Skeletal muscle cell (primary cell): ENCODE measurements at places on chromosomes 5 and 9.

DNA sequence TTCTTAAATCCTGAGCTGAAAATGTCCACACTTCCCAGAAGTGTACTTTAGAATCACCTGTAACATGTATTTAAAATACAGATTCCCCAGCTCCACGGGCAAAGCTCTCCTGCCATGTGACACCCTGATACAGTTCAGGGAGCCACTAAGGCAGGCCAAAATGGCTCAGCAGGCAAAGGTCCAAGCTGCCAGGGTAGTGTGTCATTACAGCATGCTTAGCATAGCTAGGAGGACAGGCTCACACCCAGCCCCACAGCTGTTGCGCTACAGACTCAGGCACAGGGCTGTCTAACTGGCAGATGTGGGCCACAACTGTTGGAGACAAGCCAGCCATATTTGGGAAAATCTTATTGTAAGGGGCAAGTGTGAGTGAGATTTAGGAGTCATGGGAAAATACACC, 73.0 kb downstream of the C9orf85 start:
- DNase-seq = peak; percentile 39

DNA sequence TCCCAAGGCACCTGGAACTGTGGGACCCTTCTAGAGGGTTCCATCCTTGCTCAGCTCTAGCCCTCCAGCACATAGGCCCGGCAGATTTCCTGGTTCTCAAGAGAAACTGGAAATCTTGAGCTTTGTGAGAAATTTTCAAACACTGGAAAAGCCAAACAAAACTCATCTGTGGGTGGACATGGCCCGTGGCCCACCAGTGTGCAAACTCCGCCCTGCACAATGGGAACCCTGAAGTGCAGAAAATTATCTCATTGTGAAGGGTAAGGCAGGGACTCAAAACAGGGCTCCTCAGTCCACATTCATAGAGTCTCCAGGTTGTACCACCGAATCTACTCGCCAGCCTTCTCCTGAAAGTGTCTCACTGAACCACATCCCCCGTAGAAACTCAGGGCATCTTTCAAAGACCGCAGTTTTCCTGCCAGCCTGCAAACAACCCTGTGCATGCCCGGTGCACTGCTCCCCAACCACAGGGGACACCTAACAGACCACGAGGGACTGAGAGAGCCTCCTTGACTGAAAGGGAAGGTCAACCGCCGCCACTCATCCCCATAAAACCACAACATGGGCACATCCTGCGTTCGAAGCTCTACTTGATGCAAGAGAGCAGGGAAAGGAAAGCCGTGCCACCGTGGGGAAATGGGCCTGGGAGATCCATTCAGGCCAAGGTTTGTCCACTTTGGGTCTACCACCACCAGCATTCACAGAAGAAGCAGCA, 18.1 kb downstream of the ADAMTS2 start:
- DNase-seq = no peak

- DNase-seq = no peak
Measured at GRCh38 chr5:82290908-82291307, 12.8 kb upstream of the RPS23 start.

GRCh38 chr5:3593771-3594509, 1.7 kb upstream of the IRX1 start:
- DNase-seq = no peak

GRCh38 chr5:139124774-139125520, 73.2 kb downstream of the SIL1 start:
- no peak for DNase-seq

- no peak for DNase-seq
Measured at GRCh38 chr5:118042076-118042475, 946.3 kb downstream of the DTWD2 start.
